ENCODE measurements at places on chromosomes 1 and 21. TPM values are rescaled to one million over a fixed set of nuclear protein-coding genes. Genes with fewer than 3 reads are reported as not detected.

Gene PCBP3
- total RNA-seq: 13.8 TPM

Gene CCDC181
- 15.2 TPM for total RNA-seq

Gene XCL1
- 0.23 TPM for total RNA-seq

Gene KRTAP11-1
- not detected for total RNA-seq

Gene BEST4
- 1.2 TPM for total RNA-seq

Gene HJV
- 0.23 TPM for total RNA-seq

Gene PCAT6
- not detected for total RNA-seq

Gene AGMAT
- total RNA-seq: 2.3 TPM

Gene DYRK3
- total RNA-seq: 18.0 TPM

Gene MASP2
- total RNA-seq: not detected

Gene PPM1J
- 5.5 TPM for total RNA-seq

Gene ATAD3B
- total RNA-seq: 9.9 TPM

Data from diencephalon (tissue), 1 donor.